Fibroblast of the aortic adventitia (primary cell): ENCODE measurements at places on chromosomes 3 and 15. TPM values are rescaled to one million over a fixed set of nuclear protein-coding genes. Genes with fewer than 3 reads are reported as not detected.

DNA sequence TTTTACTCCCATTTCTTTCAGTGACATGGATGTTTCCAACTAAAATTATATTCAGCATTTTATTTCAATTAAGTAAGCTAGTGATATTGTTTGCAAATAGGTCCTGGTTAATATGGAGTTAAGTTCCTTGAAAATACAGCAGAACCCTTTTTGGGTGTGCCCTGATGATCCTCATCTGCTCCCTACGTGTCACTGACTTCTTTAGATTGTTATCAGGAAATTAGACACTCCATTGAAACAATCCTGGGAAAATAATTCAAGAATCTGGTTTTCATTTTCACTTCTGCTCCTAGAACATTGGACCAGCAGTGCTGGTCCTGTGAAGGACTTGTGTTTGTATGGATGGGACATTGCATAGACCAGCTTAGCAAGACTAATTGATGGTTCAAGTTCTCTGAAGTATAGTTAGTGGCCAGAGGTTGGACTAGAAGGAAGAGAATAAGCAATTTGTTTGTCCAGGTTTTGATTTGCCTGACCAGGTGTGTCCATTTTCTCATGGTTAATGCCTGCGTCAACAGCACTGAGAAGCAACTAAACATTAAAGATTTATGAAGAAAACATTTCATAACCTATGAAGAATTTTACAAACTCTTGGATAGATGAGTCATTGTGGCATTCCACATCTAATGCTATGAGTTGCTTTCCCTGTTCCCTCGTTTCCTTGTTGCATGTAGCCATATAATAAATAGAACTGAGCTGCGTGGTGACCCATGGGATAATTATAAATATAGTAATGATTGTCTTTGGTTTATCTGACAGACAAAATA is 95.8 kb downstream of the ZPLD1 start:
- DNase-seq: no peak

DNA sequence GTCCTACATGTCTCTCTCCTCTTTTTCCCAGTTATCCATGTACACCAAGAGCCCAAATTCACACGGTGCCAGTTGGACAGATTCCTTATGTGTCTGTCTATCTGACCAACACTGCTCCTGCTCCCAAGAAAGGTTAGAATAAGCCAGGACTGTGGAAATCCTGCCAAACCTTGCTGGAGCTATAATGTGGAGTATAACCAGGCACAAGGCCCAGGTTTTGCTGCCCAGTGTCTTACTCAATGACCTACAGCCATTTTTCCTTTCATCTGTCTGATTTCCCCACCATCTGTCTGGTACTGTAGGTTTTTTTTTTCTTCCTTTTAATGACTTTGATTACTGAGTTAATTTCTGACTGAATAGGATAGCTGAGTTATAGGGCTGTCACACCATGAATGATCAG is 26.5 kb upstream of the MINDY4B start:
- DNase-seq: no peak

GRCh38 chr3:195889870-195890295 is 18.5 kb downstream of the TNK2 start:
- no peak for DNase-seq

DNA sequence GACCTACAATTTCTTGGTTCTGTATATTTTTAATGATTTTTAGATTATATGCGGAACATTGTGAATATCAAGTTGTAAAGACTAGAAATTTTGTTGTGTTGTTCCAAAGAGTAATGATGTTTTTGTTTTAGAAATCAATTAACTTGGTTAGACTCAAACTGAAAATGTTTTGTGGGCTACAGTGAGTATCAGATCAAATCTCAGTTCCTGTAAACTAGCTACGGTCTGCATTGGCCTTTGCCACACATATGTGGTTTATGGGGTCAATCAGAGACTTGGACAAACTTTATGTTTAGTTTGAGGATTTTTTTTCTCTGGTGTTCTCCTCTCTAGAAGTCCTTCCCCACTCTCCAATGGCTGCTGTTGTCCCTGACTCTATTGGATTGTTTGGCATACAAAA is 308.0 kb upstream of the THRB start:
- DNase-seq: no peak

GRCh38 chr3:159144891-159145290 is 343.0 kb downstream of the MFSD1 start:
- no peak for DNase-seq

GRCh38 chr15:70178335-70179084 is 80.8 kb upstream of the TLE3 start:
- DNase-seq: no peak

- peak; percentile 17 for DNase-seq
Measured at GRCh38 chr15:41691471-41691870, 31.3 kb downstream of the MGA start.

- DNase-seq: peak; percentile 72
Measured at GRCh38 chr15:100663915-100664281, 61.5 kb downstream of the ASB7 start.

GRCh38 chr3:12916159-12916558 is 74.8 kb upstream of the RPL32 start:
- DNase-seq: no peak

DNA sequence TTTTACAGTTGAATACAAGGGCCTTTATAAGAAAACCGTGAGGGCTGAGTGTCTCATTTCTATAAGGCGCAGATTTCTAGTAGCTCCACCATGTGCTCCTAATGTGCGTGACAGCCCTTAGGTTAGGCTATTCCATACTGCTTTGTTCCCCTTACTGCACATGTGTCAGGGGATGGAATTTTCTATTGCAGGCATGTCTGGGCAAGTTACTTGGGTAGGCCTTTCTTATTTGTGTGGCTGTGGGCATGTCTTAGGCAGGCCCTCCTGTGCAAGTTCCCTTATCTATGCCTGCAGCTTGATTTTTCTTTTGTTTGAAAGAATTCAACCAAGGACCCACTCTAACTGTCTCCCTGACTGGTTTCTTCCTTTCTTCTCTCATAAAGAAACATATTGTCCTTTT is 434.2 kb upstream of the CNTN3 start:
- DNase-seq: peak; percentile 17

Gene ANKRD63
- total RNA-seq: not detected in 2 replicates

Gene PHC3
- total RNA-seq: 50.4 and 65.6 TPM in 2 replicates

Gene WWTR1
- total RNA-seq: 54.7 and 205 TPM in 2 replicates

Gene SKOR1
- 0.08 and 0.09 TPM in 2 replicates for total RNA-seq

Gene RAF1
- 37.5 and 78.0 TPM in 2 replicates for total RNA-seq

Gene CIB1
- 12.8 and 32.3 TPM in 2 replicates for total RNA-seq
